Amniotic stem cell (primary cell): ENCODE measurements at places on chromosomes 3 and 15.

DNA sequence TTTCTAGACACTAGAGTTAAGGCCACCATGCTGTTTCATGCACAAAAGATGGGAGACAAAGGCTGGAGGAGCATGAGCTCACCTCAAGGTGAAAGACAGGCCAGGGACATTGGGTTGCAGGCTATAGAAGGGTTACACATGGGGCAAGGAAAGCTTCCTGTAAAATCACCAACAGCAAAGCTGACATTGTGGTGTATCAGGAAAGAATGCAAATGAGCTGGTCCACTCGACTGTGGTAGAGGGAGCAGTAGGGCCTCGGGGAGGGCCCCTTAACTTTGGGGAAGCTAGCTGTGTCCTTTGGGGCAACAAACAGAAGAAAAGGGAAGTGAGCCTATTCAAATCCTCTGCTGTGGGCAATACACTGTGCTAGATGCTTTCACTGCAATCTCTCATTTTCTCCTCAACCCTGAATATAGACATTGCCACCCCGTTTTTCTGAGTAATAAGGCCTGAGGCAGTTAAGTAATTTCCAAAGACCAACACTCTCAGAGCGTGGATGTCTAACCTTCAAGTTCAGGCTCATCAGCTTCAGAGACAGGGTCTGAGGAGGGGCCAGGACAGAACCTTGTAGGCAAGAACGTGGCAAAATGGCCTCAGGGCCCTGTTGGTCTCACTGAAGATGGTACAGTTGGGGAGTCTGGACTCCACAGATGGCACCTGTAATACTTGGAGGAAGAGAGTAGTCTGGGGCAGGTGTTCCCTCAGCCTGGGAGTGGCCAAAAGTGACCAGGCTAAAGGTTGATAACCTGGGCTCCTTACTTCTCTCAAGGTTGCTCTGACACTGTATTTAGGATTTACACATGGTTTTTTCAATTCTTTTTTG lies 24.1 kb downstream of the CX3CR1 start:
- DNase-seq, result no peak

DNA sequence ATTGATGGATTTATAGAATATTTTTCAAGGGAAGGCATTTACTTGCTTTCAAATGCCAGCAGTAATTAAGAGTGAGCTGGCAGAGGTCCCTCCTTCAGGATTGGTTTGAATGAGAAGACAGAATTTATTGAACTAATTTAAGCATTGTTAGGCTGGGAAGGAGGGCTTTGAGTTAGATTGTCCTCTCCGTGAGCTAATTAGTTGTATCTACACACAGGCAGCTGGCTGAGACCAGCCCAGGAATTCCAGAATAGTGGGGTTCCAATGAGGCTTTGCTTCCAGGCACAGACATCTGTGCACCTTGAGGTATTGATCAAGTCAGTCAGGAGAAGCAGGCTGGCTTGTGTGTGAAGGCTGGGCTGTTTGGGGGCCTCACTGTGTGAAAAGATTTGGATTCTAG lies 124.0 kb upstream of the WNT5A start:
- no peak for DNase-seq

- DNase-seq, result no peak
Observed at GRCh38 chr15:98150536-98150935, 190.0 kb downstream of the ARRDC4 start.

DNA sequence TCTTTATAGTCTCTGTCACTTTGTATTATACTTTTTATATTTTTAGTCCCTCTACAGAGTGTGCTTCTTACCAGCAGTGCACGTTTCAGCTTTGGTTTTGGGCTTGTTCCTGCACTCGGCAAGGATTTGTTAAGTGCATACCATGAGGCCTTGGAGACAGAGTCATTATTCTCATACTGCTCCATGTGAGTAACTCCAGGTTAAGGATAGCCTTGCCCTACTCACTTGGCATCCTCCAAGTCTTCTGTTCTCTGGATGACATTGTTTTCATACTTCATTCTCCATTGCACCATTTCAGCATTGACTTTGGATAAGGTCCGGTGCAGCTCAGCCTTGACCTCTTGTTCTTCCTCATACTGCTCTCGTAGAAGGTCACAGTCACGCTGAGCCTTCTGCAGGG lies 96.4 kb downstream of the MYH15 start:
- no peak for DNase-seq

GRCh38 chr3:106587551-106587950 lies 718.7 kb upstream of the CBLB start:
- no peak for DNase-seq

- DNase-seq, result no peak
Observed at GRCh38 chr3:3783210-3783609, 16.0 kb upstream of the LRRN1 start.

DNA sequence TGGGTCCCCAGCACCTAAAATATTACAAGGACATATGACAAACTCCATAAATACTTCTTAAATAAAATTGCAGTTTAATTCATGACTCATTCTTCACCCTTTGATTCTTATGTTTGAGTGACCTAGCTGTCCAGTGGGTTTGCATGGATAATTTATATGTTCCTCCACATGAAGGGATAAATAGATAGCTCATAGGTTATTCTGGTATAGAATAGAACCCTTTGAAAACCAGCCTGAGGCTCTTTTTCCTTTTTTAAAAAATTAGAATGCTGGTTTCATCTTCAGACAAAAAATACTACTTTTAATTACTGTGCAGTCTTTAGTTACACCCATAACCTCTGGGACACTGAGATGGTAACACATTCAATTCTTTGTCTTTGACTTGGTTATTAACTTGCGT lies 97.1 kb upstream of the SAMMSON start:
- no peak for DNase-seq

GRCh38 chr15:81091889-81092558 lies 42.0 kb upstream of the CFAP161 start:
- peak; percentile 82 for DNase-seq

DNA sequence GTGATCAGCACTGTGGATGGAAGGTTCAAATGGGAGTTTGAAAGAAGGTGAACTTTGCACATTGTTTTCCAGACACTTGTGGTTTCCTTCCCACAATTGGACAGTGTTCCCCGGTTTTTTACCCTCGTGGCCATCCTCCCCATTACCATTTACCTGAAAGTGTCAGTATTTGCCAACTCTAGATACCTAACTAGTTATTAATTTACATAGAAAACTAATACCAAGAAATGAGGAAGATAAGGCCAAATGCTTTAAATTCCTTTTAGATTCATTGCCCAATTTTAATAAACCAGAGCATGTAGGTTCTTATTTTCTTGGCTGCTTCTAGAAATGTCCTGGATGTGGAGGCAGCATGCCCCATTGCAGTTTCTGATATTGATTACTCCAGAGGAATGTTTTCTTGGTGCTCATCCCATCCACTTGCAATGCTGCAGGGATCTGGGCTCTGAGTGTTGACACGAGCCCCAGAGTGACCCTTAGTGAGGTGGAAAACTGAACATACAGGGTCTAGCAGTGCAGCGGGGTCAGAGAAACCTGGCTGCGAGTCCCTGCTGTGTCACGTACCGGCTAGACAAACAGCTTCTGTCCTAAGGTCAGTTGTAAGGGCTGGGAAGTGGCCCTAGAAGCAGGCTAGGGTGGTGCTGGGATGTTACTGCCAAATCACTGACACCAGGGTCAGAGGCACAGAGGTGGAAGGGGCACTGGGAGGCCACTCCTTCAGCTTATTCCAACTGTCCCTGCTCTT lies 23.5 kb downstream of the LSM3 start:
- no peak for DNase-seq

- DNase-seq, result no peak
Observed at GRCh38 chr15:25240461-25241021, 198.3 kb downstream of the UBE3A start.

DNA sequence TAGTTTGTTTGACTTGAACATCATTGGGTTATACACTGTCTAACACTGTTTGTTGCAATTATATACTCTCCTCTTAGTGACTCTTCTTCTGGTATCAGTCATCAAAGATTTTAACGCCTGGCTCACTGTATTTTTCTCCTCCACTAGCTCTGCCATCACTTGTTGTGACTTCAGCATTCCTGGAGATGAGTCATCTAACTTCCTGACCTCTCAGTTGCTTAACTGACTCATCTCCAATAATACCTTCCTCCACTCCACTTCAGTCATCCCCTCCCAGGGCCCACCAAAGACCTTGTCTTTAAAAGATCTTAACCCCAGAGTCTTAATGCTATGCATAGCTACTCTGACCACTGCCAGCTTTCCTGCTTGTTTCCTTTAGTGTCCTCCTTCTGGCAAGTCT lies 28.6 kb upstream of the CLSTN2 start:
- peak; percentile 1 for DNase-seq

GRCh38 chr3:192395506-192395905 lies 331.8 kb downstream of the FGF12 start:
- DNase-seq, result no peak

DNA sequence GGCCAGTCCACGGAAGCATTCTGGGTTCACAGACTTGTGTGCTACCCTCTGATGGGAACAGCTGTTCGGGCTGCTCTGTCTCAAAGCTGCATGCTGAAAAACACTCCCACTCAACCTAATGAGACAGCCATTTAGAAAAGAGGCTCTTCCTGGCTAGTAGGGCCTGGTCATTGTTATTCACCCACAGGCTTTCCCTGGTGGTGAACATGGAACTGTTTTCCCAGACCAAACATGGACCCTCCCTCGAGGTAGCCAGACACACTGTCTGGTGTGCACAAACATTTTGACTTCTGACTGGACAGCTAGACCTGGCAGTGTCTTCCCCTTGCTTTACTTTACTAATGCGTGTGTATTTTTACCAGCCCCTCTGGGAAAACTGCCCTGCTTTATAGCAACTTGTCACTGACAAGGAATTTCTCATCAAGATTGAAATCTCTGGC lies 39.0 kb downstream of the MECOM start:
- no peak for DNase-seq

- no peak for DNase-seq
Observed at GRCh38 chr15:96209285-96209735, 121.2 kb upstream of the NR2F2 start.

DNA sequence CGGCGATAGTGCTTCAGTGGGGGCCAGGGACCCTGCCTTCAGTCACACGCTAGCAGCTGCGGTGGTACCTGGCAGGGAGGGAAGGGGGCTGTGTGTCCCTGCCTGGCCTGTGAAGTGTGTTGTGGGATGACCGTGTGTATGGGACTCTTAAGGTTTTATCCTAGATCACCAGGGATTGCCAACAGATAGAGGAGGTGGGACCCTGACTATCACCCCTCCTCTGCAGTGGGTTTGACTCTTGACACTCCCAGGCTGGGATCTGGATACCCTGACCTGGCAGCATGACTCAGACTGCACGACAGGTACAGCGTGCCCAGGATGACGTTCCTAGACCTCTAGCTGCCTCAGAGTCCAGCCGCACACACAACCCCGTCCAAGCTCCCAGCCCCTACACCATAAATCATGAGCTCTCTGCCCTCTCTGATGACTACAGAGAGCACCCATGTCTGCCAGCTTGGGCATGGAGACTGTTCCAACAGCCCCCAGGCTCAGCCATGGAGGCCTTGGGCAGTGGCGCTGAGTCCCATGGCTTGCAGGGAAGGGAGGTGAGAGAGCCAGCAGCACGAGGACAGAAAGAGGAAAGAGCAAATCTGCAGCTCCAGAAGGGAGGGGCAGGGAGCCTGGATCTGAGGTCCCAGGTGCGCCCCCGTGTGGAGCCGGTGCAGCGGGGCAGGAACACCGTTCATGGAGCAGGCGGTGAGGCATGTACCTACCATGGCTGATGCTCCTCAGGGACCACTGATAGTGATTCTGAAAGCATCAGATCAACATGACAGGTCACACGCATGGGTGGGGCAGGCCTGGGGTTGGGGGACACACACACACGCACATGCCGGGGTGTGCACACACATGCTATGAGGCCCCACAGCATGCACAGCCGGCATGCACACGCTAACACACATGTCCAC lies 71.0 kb downstream of the ADAMTS7 start:
- no peak for DNase-seq

- DNase-seq, result no peak
Observed at GRCh38 chr3:171056528-171056927, 30.0 kb upstream of the SLC2A2 start.

- no peak for DNase-seq
Observed at GRCh38 chr3:15638193-15638890, 36.8 kb downstream of the BTD start.

GRCh38 chr15:80584973-80585525 lies 110.1 kb upstream of the ABHD17C start:
- DNase-seq, result no peak

DNA sequence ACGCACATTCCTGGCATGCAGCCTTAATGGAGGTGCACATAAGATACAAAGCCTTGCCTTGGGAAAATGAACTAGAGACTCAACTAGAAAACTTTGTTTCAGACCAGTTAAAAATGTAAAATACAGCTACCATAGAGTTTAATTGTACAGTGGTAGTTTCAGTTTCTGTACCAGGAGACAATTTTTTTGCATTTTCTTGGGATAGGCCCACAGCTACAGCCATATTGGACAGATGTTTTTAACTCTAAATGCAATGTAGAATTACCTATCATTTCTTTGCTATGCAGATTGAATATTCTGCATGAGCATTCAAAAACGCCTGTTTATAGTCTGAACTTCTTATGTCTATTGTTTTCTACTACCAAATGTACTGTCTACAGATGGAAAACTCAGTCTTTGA lies 20.3 kb downstream of the DAZL start:
- DNase-seq, result no peak

DNA sequence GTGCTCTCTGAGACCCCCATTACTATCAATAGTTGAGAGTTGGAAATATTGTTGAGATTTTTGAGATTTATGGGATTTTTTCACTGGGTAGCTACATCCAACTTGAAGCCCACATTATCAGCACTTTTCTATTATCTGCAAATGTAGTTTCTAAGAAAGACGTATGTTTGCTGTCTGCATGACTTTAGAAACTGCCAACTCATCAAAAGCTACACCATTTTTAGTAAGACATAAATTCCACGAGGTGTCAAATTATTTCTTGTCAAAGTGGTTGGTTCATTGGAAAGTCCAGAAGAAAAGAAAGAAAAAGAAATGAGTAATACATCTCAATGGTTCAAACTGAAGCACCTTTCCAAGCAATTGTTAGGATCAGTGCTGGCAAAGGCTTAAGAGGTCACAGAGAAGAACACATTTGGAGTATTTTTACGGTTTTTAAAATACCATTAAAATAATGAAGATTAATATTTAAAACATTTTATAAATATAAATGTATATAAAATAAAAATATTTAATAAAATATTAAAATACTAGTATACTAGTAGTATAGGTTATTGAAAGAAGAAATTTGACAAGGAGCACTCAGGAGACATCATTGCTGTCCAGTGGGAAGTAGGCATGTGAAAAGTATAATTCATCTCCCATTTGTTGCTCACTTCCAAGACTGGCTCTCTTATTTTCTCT lies 463.5 kb downstream of the TAFA4 start:
- DNase-seq, result no peak

DNA sequence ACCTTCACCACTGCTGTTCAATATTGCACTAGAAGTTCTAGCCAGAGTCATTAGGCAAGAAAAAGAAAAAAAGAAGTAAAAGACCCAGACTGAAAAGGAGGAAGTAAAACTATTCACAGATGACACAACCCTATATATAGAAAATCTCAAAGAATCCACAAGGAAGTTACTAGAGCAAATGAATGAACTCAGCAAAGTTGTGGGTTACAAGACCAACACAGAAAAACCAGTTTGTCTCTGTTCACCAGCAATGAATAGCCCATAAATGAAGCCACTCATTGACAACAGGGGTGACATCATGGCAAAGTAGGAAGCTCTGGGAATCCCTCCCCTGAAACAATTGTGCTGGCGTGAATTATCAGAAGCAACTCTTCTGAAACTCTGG lies 4.6 kb downstream of the CFAP100 start:
- DNase-seq, result no peak

GRCh38 chr15:98324341-98324970 lies 323.9 kb upstream of the IGF1R start:
- DNase-seq, result no peak
